ENCODE measurements at places on chromosomes 2 and 18.

DNA sequence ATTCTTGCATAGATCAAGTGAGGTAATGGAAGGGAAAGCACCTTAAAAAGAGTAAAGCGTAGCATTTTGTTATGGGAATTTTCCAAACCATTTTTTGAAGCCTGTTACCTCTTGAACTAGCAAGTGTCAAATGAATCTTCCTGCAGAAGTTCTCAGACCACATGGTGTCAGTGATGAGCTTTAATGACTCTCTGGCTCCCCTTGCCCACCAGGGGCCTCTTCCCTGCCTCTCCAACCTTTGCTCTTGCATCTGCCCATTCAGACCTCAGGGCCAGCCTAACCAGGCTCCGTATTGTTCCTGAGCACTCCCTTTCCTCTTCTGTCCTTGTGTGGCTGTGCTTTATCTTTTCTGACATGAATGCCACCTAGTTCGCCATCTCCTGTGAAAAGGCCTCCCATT is 155.9 kb downstream of the DIS3L2 start:
- DNase-seq = no peak

- DNase-seq = peak; percentile 65
Measured at GRCh38 chr2:238231251-238231793, 8.5 kb downstream of the HES6 start.

DNA sequence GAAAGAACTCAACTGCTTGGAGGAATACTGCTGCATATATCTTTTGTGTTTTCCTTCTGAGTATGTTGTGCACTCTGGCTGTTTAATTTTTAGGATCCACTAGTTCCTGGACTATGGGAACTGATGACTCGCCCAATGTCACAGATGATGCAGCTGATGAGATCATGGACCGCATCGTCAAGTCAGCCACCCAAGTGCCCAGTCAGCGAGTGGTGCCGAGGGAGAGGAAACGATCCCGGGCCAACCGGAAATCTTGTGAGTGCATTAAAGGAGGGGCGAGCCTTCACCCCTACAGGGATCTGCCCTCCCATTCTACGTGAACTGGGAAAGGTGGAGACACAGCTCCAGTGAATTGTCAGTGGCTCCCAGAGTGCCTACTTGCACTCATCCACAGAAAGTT is 59.6 kb downstream of the TPGS2 start:
- peak; percentile 36 for DNase-seq

DNA sequence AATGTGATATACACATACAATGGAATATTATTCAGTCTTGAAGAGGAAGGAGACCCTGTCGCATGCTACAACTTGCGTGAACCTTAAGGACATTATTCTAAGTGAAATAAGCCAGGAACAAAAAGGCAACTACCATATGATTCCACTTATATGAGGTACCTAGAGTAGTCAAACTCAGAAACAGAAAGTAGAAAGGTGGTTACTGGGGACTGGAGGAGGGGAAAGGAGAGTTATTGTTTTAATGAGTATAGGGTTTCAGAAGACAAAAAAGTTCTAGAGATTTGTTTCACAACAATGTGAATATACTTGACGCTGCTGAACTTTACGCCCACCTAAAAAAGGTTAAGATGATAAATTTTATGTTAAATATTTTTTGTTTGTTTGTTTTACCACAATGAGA is 47.0 kb downstream of the CXCR4 start:
- DNase-seq = no peak

DNA sequence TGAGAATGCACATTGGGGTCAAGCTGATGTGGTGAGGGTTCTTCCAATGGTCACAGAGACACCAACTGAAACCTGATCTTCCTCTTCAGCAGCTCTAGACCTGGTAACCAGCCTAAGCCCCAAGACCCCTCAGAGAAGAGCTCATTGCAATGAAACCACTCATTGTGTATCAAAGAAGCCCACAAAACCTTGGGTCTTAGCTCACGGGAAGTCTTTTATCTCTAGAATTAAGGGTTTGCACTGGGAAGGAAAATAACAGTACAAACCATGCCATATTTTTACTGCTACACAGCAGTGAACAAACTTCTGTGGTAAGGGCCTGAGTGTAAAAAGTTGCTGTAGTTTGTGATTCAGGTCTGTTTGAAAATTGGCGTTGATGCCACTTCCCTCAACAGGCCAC is 8.6 kb upstream of the UBXN4 start:
- DNase-seq = no peak

GRCh38 chr18:45163871-45164270 is 451.4 kb upstream of the SLC14A2 start:
- no peak for DNase-seq

DNA sequence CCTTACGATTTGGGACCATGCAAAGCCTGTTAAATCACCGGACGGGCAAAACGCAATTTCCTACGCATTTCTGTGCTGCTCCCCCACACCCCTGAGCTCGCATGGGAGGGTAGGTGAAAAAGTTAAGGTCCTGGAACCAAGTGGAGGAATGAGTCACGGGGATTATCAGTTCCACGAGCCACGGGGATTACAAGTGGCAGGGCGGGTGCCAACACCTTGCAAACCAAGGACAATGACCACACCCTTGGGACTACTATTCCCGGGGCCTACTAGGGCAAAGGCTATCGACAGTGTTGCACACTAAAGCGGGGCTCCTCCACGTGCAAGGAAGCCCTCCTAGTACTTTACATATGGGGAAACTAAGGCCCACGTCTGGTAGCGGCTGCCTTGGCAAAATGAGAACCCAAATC is 447 bp downstream of the RETSAT start:
- DNase-seq = no peak

- peak; percentile 56 for DNase-seq
Measured at GRCh38 chr2:195498176-195498575, 158.8 kb upstream of the SLC39A10 start.

DNA sequence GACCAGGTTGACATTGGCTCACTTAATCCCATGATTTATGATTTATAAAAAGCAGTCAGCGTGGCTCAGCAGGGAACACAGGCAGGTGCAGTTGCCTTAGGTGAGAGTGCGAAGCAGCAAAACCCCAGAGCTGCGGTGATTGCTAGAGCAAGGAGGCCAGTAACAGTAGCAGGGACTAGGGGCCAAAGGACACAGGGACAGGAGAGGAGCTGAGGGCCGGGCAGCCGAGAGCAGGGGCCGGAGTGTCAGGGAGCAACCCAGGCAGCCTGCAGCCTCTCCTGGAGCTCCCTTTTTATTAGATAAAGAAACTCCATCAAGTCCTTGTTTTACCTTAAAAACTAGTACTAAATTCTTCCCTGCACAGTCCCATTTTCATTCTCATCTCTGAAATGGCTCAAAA is 4.3 kb downstream of the MC2R start:
- no peak for DNase-seq

GRCh38 chr2:12045864-12046291 is 299.4 kb downstream of the LPIN1 start:
- no peak for DNase-seq

GRCh38 chr2:111702119-111702803 is 181.7 kb downstream of the ANAPC1 start:
- DNase-seq = peak; percentile 78

GRCh38 chr18:14976736-14977430 is 228.9 kb downstream of the ANKRD30B start:
- DNase-seq = peak; percentile 8

Data from foreskin fibroblast (primary cell).